ENCODE measurements at places on chromosomes 7 and 10.

DNA sequence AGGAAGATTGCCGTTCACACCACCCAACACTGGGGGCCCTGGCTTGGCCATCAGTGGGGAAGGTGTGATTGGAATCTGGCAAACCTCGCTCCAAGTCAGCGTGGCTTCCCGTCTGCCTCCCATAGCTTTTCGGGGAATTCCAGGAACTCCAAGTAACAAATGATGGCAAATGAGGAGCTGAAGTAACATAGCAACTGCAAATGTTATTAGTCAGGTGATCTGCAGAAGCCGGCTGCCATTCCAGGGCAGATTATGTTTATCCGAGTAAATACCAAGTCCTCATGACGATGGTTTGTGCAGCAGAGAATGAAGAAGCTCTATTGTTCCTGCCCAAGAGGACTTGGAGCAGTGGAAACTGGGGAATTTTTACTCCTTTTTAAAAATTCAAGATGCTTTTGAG, 270.5 kb upstream of the PODXL start:
- DNase-seq, result no peak

GRCh38 chr7:50152486-50152885, 59.4 kb upstream of the ZPBP start:
- DNase-seq, result no peak

GRCh38 chr10:124303662-124304418, 114.9 kb downstream of the OAT start:
- DNase-seq, result no peak

GRCh38 chr7:96311967-96312366, 9.9 kb downstream of the SLC25A13 start:
- peak; percentile 25 for DNase-seq

GRCh38 chr10:19329475-19329874, 280.9 kb downstream of the MALRD1 start:
- no peak for DNase-seq

DNA sequence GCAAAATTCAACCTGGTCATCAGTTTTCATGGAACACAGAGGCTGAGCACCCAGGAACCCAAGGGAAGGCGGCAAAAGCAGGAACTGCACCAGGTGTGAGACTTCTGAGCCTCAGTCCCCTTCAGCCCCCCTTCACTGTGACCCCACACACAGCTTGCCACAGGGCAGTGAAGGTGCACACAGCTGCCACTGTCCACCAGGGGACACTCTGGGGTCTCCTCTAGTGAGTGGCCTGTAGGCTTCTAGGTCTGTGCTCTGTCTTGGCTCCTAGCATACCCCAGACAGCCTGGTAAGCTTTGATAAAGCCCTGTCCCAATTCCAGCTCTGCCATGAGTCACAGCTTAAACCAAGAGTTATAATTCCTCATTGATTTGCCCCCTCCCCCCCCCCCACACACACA, 12.1 kb downstream of the KCNH2 start:
- DNase-seq, result no peak

- no peak for DNase-seq
These were observed 1.3 kb downstream of the TYSND1 start for GRCh38 chr10:70145166-70145665.

DNA sequence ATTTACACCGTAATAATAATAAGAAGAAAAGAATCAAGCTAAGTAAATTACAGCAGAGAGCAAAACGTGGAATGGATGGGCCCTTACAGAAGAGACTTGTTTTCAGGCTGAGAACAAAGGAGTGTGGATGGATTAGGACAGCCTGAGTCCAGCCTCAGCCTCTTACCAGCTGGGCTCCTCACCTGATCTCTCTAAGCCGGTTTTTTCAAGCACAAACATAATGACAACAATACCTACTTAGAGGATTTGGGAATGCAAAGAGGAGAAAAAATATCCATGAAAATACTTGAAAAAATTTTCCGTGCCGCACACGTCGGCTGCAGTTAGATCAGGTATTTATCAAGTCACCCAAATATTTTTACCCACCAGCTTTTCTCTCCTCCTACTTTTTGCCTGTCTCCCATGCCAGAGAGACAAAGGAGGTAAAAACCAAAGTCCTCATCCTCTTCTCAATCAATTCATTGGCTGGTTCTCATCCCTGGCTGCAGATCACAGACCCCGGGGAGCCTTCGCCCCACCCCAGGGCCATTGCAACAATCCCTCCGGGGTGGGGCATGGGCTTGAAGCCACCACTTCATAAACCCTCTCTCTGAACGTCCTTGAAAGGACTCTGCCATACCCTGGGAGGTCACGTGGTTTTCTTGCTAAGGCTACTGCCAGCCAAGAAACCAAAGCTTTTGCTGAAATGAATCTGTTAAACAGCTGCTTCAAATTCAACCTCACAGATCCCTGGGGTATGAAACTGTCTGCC, 29.7 kb upstream of the GTF2I start:
- DNase-seq, result no peak

GRCh38 chr10:22795546-22795945, 81.2 kb upstream of the PIP4K2A start:
- no peak for DNase-seq

GRCh38 chr10:18273039-18273438, 132.8 kb downstream of the CACNB2 start:
- no peak for DNase-seq

- peak; percentile 3 for DNase-seq
These were observed 5.2 kb downstream of the PHYHIPL start for GRCh38 chr10:59181668-59182067.

DNA sequence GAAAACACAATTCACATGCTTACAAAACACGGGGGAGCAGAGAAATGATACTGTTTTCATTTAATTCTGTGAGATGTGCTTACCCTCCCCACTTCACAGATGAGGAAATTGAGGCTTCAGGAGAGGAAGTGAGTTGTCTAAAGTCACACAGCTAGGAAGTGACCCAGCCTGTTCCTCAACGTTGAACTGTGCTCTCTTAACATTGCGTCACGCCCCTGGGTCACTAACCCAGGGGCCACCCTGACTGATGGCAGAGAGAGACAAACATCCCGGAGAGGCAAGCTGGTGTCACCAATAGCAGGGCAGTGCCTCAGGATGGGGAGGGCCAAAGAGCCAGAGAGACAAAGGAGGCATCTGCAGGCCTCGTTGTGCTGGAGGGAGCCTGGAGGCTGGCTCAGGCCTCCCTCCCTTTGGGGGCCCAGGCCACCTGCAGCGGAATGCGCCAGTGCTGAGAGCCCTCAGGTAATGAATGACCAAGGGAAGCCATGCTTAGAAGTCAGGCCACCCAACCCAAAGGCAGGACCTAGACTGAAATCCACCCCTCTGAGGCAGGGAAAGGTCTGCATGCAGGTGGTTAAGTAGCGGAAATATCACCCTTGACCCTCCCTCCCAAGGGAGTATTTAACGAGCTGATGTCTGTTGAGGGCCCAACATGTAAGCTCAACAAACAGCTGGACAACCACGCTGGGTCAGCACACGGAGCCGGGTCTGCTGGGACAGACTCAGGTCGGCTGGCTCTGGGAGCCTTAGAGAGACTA, 81.3 kb downstream of the C10orf105 start:
- DNase-seq, result peak; percentile 96

DNA sequence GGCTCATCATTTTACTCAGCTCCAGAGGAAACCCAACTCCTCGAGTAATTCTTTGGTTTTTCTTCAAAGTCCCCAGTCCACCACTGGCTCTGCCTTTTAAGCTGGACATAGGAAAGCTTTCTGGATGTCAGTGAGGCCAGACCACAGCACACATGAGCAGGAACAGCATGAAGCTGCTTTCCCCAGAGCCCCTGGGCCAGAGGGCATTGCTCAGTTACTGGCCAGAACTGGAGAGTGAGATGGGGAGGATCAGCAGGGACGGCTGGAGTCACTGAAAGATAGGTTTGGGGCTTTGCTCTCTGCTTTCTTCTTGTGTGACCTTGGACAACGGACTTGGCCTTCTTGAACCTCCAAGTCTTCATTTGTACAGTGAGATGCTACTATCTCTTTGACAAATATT, 43.1 kb downstream of the PARP12 start:
- no peak for DNase-seq

DNA sequence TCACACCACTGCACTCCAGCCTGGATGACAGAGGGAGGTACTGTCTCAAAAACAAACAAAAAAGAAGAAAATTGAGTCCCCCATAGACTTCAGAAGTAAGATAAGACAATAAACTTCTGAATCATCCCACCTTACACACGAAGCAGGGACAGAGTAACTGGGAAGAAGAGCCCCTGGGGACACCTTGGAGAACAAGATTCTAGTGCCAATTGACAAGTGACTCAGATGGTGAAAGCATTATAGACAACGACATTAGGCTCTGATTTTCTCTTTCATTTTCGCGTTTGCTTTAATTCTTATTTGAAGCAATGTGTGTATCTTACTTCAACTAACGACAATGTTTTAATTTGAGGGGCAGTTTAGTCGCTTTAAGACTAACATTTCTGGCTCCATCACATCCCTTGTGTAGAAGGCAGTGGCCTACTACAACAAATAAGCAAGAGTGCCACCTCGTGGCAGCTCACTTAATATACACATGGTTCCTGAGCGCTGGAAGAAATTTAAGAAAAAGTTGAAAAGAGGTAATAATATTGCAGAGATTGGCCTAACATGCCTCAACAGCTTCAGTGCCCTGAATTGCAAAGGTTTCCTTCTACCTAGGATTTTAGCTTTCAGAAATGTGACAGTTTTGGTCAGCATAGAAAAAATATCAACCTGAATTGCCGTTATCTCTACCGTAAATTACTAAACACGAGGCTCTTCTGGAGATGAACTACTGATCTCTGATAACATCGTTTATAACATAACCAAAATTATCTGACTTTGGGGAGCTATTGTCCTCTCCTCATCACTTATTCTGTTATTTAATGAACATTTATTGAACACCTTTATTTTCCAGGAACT, 36.7 kb downstream of the ASNS start:
- peak; percentile 66 for DNase-seq

DNA sequence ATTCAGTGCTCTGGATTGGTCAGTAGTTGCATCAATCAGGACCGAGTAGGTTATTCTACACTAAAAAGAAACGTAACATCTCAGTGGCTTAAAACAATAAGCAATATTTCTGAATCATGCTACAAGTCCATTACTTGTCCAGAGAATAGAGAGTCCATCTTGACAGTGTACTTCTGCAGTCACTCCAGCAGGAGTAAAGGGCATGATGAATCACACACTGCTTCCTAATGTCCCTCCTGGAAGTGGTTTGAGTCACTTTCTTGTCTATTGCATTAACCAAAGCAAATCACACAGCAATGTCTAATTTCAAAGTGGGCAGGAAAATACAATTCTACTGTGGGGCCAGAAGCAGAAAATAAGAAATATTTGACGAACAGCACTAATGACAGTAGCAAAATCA, 124.8 kb downstream of the TSPAN12 start:
- DNase-seq, result peak; percentile 7

DNA sequence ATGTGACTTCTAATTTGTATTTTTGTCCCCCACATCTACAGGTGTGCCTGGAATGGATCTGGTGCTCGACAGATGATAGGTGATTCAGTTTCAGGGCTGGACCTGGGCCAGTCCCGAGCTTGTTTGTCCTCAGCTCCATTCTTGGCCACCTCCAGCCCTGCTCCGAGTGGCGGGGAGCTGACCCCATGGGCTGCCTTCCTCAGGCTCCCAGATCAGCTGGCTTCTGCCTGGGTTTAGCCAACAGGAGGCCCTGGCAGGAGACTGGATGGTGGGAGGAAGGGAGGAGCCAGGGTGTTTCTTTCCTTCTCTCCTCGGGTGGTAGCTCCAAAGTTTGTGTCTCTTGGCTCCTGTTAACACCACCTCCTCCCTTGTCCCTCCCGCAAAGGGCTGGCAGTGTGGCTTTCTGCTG, 75.2 kb downstream of the CDH23 start:
- DNase-seq, result no peak

DNA sequence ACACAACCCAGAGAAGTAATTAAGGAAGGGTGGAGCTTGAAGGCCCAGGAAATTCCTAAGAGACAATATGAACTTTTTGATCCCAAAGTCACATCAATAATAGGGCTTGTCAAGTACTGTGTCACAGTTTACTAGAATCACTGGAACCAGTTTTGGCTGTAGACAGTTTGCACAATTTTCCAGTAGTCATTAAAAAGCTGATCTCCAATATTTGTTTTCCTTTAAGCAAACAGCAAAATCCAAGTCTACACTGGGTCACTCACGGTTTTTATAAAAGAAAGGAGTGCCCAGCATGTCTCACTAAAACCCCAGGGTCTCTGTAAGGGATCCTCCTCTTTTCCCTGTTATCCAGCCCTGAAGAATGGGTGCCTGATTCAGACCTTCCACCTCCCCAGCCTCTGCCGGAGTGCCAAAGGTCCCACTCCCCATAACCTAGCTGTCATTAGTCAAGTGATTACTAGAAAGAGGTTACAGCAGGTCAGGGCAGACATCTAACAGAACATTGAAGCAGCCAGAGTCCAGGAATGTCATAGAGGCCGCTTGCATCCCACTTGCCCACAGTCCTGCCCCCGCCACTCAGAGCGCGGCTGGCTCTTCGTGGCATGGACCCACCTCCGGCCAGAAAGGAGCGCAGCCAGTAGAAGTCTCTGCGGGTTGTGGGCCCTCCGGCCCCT, 552 bp downstream of the SLC25A16 start:
- no peak for DNase-seq

DNA sequence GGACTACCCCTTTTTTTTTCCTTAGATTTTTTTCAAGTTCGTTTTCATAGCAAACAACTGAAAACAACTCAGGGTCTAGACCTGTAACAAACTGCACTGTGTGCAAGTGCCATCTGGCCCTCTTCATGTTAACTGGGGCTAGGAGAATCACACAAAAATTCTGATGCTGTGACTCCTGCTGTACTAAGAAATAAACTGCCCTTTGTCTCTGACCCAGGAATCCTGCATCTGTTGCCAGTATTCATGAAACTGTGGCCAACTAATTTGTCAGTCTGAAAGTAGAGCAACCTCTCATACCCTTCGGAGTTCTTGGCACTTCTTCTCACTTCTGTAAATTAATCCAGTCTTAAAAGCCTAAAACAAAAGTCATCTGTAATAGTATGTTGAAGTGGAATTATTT, 218.4 kb upstream of the PCDH15 start:
- no peak for DNase-seq

- DNase-seq, result no peak
These were observed 11.2 kb upstream of the OPALIN start for GRCh38 chr10:96369890-96370583.

DNA sequence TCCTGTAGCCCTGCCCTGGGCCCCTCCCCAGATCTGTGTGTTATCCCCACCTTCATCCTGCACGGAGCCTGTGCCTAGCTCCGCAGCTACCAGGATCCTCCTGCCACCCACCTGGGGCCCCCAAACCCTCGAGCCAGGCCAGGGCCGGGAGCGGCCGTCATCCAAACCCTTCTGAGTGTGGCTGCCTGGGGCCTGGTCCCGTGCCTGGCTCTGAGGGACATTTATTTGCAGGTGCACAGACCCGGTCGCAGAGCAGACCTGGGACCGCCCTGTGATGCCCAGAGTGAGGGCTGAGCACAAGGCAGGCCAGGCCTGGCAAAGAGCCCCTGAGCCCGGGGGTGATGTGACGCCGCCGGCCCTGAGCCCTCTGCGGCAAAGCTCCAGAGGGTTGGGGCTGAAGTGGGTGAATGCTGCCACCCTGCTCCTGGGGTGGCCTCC, 27.4 kb upstream of the INPP5A start:
- no peak for DNase-seq

DNA sequence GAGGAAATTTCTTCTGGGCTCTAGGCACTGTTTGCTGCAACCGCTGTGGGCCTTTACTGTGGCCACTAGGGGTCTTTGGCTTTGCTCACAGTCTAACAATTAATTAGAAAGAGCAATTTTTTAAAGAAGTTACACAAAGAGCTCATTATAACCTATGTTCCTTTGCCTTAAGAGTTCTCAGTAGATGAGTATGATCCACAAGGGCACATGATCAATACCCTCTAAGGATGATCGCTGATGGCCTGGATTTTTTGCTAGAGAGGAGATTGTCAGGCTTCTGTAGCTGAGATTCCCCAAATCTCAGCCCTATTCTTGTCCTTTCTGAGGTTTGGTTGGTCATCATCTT, 80.8 kb upstream of the RHOBTB1 start:
- no peak for DNase-seq
